Activated CD4-positive, CD25-positive, alpha-beta regulatory T cell treated with anti-CD3 and anti-CD28 coated beads, Interleukin-2, amount 50 U/mL, for 16 hours (primary cell): ENCODE measurements at places on chromosomes 7 and 10.
A peak's percentile ranks its signal among the peaks of the same experiment; 100 is the strongest.

DNA sequence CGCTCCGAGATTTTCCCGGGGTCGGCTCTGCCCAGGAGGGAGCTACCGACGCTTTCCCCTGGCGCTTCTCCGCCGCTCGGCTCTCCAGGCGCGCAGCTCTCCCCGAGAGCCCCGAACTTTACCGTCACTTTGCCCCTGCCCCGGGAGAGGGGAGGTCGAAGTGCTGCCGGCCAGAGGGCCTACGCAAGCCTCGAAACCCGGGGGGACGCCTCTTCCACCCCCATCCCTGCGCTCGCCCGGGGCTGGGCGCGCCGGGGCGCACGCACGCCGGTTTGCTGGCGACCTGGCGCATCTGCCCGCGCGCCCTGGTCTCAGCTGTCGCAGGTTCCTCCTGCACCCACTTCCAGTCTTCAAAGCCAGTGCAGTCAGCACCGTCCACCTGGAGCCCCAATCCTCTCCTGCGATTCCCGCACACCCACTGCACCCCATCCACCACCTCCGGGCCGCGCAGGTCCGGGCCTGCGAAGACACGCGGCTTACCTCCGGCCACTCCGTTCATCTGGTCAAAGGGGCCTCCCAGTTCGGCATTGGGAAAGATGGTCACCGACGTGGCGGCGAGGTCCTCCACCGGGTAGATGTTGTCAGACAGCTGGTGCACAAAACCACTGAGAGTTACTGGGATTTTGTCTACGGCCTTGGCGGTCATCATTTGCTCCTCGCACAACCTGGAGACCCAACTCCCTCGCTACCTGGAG, 638 bp downstream of the EGR2 start:
- no peak for DNase-seq

DNA sequence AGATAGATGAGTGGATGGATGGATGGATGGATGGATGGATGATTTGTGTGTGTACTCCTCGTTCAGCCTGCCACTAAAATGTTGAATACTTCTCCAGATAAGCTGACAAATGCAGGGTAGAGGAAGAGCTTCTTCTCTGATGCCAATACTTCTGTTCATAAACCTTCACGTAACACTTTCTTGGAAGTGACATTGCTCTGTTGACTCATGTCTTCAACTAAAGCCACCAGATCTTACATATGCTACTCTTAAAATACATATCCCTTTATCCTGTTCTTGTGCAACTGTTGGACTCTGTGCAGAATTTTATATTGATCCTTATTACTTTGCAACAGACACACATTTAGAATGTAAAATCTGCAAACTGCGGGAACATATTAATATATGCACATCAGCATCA, 26.9 kb downstream of the PIK3AP1 start:
- DNase-seq: no peak

DNA sequence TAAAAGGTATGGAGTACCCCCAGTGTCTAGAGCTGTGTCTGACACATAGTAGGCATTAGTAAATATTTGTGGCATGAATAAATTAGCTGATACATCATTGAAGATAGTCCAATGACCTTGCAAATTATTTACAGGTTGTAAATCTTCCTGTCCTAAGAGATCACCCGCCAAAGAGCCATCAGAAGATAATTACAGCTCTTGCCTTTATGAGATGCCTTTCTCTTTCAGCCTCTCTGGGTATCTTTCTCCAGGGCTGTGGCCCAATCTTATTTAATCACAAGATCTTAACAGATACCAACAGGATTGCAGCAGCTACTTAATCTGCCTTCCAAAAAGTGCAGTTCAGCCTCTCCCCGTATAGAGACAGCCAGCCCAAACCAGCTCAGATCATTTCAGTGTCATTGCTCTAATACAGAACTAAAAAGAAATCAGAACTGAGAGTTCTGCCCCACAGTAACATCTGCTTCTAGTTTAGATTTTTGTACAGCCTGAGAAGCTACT, 41.5 kb downstream of the MYOF start:
- DNase-seq: no peak

GRCh38 chr7:105297985-105298384, 90.7 kb downstream of the SRPK2 start:
- no peak for DNase-seq

- no peak for DNase-seq
These were observed 15.6 kb downstream of the PNLIPRP2 start for GRCh38 chr10:116636385-116636784.

DNA sequence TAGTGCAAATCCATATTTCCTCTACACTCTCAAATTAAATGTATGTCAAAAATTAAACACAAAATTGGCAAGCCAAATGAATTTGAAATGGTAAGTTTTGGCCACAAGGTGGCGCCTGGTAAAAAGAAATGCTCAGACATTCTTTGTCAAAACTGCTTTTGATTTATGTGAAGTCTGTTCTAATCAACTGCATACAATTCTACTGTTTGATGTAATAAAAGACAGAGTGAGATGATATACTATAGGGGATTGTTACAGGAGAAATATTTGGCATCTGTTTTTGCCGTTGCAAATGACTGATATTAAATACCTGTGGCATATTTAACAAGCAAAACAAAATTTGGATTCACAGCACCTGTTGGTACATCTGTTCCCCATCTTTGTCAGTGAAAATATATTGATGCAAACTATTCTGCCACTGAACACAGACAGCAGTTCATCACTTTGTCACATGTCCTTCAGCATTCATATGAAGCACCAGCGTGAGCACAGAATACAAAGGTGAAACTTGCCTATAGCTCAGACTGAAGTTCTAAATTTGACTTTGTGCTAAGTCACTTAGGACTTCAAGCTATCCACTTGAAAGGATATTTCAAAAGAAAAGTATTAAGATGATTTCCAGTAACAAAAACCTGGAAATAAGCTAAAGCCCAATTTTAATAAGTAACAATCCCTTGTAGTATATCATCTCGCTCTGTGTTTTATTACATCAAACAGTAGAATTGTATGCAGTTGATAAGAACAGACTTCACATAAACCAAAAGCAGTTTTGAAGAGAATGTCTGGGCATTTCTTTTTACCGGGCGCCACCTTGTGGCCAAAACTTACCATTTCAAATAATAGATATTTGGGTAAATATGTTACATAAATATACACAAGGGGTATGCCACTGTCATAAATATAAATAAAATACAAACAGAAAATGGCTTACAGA, 10.2 kb upstream of the CH25H start:
- peak; percentile 55 for DNase-seq

DNA sequence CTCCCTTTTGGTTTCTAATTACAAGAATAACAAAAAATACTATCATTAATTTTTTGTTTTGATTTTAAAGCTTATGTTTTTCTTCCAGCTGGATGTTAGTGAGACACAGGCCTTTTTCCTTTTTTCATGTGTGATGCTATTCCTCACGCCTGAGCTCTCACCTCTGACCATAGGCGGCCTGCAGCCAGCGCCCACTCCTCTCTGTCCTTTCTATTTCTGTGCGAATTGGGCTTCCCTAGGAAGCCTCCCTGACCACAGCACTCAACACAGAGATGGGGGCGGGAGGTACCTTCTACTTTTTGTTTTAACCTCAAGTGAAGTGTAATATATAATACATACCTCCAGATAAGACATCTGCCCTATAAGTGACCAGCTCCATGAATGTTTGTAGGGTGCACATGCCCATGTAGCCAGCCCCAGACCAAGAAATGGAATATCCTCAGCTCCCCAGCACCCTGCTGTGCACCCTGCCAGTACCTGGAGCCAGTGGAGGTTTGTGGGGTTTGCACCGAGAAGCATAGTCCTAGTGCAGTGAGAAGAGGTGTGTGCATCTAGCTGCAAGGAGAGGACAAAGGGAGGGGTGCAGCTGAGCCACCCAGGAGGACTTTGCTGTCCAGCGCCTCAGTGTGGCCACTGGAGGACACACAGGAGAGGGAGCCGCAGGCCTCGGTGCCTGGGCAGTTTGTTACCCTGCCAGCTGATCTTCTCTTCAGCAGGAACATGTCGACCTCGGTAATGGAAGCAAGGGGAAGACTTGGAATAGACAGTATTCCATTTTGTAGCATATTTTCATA, 38.5 kb downstream of the BNIP3 start:
- no peak for DNase-seq

DNA sequence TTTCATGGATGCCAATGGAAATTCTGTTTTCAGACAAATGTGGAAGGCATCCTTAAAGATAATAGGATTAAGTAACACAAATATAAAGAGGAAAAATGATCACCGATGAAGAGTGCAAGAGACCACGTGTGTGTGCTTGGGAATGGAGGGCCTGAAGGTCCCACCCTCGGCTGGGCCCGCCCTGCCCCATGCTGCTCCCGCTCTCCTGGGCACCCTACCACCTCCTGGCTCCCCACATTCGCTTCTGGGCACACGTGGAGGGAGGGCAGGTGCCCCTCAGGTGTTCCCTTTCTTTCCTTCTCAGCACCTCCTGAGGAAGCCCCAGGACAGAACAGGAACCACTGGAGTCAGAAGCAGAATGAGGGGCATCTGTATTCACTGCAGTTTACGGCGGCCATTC, 367.6 kb downstream of the DNAJB6 start:
- no peak for DNase-seq

DNA sequence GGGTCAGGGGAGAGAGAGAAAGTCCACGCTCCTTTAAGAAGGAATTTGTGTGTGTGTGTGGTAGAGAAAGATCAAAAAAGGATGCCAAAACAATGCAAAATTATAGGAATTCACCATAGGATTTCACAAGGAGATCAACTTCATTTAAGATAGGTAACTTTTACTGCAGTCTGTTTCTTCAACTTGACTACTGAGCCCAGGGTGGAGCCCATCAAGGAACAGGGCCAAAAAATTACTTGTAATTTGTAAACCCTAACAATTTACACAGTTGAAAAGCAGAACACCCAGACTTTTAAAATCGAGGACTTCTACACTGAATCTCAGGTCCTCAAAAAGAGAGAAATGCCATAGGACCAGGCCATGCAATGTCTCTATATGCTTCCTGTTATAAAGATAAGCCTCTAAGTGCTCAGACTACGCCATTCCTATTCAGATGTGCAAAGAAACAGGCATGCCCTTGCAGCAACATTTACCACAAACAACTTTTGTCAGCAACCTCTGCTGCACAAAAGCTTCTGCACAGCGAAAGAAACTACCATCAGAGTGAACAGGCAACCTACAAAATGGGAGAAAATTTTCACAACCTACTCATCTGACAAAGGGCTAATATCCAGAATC, 10.6 kb upstream of the GIMAP4 start:
- no peak for DNase-seq

DNA sequence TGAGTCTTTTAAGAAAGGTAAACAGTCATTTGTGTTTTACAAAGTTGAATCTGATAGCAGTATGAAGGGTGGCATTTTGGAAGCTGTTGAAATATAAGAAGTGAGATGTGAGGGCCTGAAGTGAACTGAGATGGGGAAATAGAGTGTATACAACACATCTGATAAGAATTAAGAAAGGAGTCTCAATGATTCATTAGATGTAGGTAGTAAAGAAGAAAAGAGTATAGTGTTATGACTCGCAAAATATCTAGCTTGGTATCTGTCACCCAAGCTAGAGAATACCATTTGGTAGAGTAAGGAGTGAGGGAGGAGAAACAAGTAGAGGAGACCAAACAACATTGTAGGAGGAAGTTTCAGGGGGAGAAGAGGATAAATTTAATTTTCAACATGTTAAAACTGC, 5.3 kb downstream of the PTPN12 start:
- DNase-seq: no peak

DNA sequence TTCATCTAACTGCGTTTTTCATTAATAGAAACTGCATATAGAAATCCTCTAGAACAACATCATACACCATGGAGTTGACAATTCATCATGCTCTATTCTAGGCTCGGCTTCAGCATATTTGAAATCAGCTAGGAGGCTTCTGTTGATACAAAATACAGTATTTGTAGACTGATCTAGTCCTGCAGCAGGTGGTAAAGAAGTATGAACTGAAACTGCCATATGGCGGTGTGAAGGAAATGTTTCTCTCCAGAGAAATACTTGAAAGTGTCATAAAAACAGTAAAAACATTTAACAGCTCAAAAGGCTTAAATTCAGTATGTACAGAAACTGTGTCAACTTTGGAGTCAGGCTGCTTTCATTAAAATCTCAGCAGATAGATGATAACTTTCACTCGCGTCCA, 32.0 kb upstream of the MYO3A start:
- DNase-seq: no peak

GRCh38 chr10:29276251-29276850, 12.5 kb upstream of the LYZL1 start:
- no peak for DNase-seq

DNA sequence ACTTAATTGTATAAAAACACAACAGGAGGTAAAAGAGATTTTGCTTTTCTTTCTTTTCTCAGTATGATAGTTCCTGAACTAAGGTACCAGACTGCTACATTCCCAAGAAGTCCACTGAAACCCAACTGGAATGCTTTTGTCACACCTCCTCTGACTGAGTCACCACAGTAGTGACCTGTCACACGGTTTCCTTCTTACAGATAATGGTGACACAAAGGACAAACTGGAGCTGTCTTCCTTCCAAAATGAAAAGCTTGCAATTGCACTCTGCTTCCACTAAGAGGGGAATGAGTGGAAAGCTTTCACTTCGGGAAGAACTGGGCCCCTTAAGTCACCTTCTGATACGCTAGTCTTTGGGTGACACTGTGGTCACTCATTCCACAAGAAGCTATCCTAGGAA, 122.2 kb downstream of the KMT2E start:
- DNase-seq: no peak

DNA sequence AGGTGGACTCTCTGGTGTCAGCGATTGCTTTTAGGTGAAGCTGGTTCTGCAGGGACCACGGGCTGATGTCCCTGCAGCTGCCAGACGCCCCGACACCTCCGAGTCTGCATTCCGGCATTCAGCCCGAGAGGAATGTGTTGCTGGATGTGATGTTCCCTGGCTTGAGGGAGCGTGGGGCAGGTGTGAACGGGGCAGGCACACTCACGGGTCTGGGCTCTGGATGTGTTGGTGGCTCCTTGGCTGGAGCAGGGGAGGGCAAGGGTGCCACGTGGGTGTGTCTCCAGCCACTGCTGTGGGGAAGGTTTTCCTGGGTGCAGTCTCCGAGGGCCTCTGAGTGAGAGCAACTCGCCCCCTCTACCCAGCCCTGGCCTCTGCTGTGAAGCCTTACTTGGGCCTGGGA, 140.5 kb downstream of the CAMK1D start:
- no peak for DNase-seq

DNA sequence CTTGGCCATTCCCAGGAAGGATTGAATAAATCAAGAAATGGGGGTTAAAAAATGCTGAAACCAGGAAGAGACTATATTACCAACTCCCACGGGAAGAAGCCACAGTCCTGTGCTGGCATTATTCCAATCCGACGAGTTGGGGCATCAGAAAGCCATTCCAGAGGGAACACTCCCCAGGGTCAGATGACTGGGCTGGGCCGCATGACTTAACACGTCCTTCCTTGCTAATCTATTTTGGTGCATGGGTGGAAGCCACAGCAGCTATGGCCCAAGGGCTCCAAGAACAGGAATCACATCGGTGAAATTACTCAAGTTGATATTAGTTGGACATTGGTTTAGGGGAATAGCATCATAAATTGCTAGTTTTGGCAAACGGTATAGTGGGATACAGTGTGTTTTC, 592.9 kb upstream of the NRP1 start:
- no peak for DNase-seq

- DNase-seq: no peak
These were observed 209.6 kb upstream of the PLXNA4 start for GRCh38 chr7:132785870-132786269.
